Renal cortical epithelial cell (primary cell): ENCODE measurements at places on chromosomes 4 and X. TPM values are rescaled to one million over a fixed set of nuclear protein-coding genes. Genes with fewer than 3 reads are reported as not detected.
A peak's percentile ranks its signal among the peaks of the same experiment; 100 is the strongest.

- no peak for DNase-seq
These were observed 712.4 kb upstream of the LCORL start for GRCh38 chr4:18733961-18734360.

- DNase-seq, result peak; percentile 13
These were observed 144.6 kb downstream of the TBL1X start for GRCh38 chrX:9609499-9609898.

- peak; percentile 43 for DNase-seq
These were observed 284.8 kb upstream of the PPARGC1A start for GRCh38 chr4:24174602-24175001.

DNA sequence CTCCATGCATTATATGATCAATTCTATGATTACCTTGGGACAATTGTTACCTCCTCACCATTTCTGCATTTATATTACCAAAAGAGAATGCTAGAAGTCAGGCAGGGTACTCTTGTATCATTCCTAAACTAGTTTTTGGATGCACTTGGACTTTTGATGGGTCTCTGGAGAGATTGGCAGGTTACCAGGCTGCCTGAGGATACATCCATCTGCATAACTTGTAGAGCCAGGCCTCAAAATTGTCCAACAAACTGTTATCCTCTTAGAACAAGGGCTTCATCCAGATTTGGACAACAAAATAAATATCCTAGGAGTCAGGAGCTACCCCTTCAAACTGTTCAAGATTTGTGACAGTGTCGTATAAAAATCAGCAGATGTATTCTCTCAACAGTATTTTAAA lies 326.1 kb downstream of the IL15 start:
- no peak for DNase-seq

Gene DCAF4L1
- total RNA-seq, result 0.15 TPM in 1 of 2 replicates, not detected in the other

Gene CFP
- total RNA-seq, result 0.05 TPM in 1 of 2 replicates, not detected in the other

- peak; percentile 78 for DNase-seq
These were observed 171.1 kb downstream of the ZNF330 start for GRCh38 chr4:141391771-141392170.

Gene NPY5R
- 0.17 and 3.8 TPM in 2 replicates for total RNA-seq

DNA sequence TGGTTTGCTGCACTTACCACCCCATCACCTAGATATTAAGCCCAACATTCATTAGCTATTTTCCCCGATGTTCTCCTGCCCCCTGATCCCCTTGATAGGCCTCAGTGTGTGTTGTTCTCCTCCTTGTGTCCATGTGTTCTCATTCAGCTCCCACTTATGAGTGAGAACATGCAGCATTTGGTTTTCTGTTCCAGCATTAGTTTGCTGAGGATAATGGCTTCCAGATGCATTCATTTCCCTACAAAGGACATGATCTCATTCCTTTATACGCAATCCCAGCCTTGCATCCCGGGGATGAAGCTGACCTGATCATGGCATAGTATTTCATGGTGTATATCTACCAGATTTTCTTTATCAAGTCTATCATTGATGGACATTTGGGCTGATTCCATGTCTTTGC lies 99.0 kb upstream of the DCAF12L2 start:
- DNase-seq, result no peak

DNA sequence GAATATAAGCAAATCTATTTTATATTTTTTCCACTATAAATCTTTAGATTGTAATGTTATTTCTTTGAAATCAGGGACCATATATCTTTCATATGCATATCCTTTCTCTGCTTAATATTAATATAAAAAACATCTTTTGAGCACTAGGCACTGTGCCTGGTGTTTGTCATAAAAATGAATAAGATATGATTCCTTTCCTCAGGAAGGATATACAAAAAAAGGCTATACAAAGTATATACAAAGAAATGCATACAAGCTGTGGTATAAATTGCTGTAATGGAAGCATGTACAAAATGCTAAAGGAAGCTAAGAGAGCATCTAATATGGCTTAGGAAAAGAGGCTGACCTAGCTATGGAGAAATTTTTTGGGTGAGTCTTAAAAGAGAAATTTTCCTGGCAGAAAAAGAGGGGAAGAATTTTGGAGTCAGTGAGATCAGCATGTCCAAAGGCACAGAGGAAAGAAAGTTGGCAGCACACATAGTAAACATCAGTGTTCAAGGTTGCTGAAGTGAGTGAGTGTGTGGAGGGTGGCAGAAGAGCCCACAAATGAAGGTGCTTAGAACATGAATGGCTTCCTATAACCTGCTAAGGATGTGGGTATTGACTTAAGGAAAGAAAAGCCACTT lies 500.0 kb downstream of the SPRY1 start:
- no peak for DNase-seq

GRCh38 chr4:95596676-95597075 lies 47.9 kb upstream of the UNC5C start:
- no peak for DNase-seq

GRCh38 chr4:106264331-106264728 lies 51.7 kb downstream of the TBCK start:
- DNase-seq, result peak; percentile 75

- DNase-seq, result peak; percentile 15
These were observed 1226.2 kb upstream of the TENM3 start for GRCh38 chr4:181017038-181017437.

DNA sequence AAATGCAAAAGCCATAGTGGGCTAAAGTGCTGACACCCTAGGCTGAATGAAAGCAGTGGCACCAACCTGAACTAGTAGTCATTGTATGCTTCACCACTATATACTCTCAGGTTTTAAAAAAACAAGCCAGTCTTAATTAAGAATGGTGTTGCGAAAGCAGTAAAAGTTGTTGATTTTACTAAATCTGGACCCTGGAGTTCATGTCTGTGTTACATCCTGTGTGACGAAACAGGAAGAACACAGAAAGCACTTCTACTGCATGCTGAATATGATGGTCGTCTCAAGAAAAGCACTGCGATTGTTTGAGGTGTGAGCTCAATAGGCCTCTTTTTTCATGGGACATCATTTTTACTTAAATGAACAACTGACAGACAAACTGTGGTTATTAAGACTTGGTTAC lies 24.2 kb upstream of the GDPD2 start:
- DNase-seq, result peak; percentile 82

DNA sequence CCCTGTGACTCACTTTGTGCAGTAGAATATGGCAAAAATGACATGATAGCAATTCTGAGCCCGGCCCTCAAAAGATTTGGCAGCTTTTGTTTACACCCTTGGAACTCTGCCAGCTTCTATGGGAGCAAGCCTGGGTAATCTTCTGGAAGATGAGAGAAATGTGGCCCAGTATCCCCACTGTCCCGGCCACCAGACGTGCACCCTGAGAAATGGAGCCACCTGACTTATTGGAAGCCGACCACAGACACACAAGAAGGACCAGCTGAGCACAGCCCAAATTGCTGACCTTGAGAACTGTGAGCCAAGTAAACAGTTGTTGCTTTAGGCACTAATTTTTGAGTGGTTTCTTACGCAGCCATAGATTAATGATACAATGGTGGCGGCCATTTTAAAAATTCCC lies 197.0 kb downstream of the STIM2 start:
- no peak for DNase-seq

Gene SSX4
- not detected in 2 replicates for total RNA-seq

Gene NUDT11
- 1.7 and 3.3 TPM in 2 replicates for total RNA-seq

Gene SLC49A3
- total RNA-seq, result 3.7 and 4.3 TPM in 2 replicates

GRCh38 chr4:16290681-16291420 lies 64.6 kb upstream of the TAPT1 start:
- DNase-seq, result no peak

GRCh38 chrX:102835504-102836146 lies 101.4 kb upstream of the RAB40AL start:
- peak; percentile 32 for DNase-seq

Gene ZNF185
- 45.3 and 63.4 TPM in 2 replicates for total RNA-seq

Gene FGF5
- 2.5 and 9.0 TPM in 2 replicates for total RNA-seq
